Osteocyte (in vitro differentiated cells): ENCODE measurements at places on chromosomes 1 and 21.
A peak's percentile ranks its signal among the peaks of the same experiment; 100 is the strongest.

DNA sequence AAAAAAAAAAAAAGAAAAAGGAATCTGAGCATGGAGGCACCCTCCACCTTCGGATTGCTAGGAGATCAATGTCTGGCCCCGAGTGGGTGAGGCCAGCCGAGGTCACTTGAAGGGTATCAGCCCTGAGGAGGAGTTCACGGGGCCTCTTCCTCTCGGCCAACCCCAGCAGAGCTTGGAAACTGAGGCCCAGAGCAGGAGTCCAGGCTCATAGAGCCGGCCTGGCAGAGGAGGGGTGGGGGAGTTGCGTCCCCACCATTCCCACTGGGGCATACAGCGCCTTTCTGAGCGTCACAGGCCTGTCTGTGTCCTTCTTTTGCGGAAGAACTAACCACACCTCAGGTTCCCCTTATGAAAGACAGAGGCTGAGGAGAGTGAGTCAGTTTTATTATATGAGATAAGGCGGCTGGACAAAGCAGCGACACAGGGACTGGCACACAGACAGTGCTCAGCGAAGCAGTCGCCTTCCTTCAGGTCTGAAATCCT lies 17.1 kb upstream of the EPHA2 start:
- DNase-seq, result no peak

GRCh38 chr1:17214876-17215544 lies 10.1 kb downstream of the PADI1 start:
- DNase-seq, result no peak

- DNase-seq, result no peak
Observed at GRCh38 chr1:204181116-204181515, 15.0 kb upstream of the REN start.

DNA sequence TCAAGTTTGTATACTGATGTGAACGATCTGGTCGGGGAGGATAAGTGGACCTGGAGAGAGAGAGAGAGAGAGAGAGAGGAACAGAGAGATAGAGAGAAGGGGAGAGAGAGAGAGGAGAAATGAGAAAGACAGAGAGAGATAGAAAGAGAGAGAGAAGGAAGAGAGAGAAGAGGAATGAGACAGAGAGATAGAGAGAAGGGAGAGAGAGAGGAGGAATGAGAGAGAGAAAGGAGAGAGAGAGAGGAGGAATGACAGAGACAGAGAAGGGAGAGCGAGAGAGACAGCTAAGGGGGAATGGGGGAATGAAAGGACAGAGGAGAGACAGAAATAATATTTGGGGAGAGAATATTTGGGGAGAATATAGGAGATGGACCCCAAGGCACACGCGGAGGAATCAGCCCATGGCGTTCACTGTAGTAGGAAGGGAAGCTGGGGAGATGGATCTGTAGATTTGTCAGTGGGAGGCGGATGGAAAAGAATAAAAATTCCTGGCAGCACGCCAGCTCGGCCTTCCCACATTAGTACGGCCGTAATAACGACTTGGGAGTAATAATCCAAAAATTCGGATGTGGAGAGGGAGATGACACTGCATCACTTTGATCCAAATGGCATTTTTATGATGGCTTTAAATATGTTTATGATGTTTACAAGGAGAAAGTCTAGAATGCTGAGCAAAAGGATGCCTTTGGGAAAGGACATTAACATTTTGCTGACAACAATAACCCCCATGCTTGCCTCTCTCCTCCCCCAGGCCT lies 159.8 kb upstream of the KCNJ6 start:
- DNase-seq, result no peak

GRCh38 chr1:212491454-212491853 lies 58.7 kb downstream of the NENF start:
- DNase-seq, result no peak

- no peak for DNase-seq
Observed at GRCh38 chr1:219128957-219129356, 44.7 kb upstream of the LYPLAL1 start.

DNA sequence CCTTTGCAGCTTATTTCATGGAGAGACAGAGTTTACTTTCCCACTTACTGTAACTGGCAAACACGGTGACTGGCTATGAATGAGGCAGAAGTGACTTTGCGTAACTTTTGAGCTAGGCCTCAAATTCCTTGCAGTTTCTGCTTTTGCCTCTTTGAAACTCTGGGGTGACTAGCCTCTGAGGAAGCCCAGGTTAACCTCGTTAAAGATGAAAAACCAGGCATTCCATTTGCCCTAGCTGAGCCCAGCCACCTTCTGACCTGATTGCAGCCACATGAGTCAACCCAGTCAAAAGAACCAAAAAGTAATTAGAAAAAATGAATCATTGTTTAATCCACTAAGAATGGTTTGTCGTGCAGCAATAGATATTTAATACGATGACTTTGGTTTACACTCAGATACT lies 20.4 kb downstream of the PRMT6 start:
- DNase-seq, result no peak

- no peak for DNase-seq
Observed at GRCh38 chr1:109198043-109198695, 15.5 kb upstream of the SARS1 start.

DNA sequence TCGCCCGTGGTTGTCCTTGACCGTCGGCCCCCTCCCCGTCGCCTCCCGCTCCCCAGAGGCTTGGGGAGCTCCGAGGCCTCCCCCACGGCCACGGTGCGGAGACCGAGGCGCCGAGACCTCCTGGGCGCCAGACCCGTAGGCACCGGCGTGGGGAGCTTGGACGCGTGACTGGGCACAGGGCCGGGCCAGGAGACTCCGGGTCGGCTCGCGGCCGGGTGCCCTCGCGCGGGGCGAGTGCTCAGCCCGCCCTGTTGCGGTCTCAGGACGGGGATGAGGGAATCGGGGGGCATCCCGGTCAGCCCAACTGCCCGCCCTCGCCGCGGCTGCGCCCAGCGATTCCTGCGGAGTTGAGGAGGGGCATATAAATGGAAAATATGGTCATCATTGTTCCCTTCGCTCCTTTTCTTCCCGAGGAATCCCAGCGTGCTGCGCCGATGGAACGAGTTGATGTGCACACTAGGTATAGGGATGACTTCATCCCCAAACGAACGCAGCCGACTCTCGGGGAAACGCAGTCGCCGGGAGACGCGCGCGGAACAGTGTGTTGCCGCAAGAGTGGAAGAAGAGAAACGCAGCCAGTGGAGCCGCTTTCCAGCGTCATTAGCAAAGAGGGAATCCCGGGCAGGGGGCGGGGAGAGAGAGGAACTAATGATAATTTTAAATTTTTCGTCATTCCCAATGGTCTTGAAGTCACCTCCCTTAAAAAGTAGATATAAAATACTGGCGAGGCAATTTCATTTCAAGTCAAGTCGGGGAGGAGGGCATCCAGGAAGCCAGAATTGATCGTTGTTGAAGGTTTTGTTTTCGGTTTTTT lies 747 bp upstream of the ENAH start:
- DNase-seq, result peak; percentile 88

DNA sequence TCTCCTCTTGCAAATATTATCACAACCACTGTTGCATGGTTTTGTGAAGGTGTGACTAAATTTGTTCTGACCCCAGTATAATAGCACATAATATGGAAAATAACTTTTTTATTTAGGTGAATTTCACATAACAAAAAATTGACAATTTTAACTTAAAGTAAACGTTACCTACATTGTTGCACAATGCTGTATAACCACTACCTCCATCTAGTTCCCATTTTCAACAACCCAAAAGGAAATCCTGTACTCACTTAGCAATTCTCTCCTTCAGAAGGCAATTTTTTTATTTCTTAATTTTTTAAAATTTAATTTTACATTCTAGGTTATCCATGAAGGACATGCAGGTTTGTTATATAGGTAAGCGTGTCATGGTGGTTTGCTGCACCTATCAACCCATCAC lies 95.2 kb downstream of the KCNJ6 start:
- DNase-seq, result no peak

- peak; percentile 64 for DNase-seq
Observed at GRCh38 chr1:29984166-29984861, 739.1 kb downstream of the MATN1 start.

GRCh38 chr1:29465755-29466154 lies 229.4 kb downstream of the PTPRU start:
- no peak for DNase-seq

DNA sequence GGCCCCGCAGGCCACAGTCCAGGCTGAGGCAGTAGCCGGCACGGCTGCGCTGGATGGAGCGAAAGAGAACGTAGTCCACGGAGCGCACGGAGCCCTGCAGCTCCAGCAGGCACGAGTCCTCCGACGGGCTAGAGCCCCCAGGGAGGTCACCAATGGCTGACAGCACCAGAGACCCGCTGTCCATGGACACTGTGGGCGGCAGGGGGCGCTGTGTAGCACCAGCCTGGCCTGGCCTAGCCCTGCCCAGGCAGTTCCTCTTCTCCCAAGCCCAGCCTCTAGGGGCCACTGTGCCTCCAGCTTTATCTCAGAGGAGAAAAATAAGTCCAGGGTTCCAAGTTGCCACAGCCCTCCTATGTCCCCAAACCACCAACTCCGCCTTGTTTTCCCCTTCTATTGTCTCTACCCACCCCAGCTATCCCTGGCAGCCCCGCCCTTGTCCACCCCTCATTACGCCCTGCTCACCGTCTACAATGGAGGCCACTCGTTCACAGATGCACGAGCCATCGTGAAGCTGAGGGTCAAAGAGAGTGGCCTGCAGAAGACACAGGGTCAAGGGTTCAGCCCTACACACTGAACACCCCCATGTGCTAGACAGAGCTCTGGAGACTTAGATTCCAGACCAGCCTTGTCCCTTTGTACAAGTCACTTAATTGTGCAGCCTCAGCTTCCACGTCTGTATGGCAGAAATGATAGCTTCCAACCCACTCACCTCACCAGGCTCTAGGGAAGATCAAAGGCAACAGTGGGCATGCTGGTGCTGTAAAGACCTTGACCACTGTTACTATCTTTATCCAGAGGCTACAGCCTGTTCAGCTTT lies 4.4 kb downstream of the ENTREP3 start:
- peak; percentile 98 for DNase-seq

GRCh38 chr21:46005081-46005480 lies 23.5 kb downstream of the COL6A1 start:
- DNase-seq, result peak; percentile 73

GRCh38 chr1:26626994-26627393 lies 68.8 kb upstream of the ARID1A start:
- no peak for DNase-seq

DNA sequence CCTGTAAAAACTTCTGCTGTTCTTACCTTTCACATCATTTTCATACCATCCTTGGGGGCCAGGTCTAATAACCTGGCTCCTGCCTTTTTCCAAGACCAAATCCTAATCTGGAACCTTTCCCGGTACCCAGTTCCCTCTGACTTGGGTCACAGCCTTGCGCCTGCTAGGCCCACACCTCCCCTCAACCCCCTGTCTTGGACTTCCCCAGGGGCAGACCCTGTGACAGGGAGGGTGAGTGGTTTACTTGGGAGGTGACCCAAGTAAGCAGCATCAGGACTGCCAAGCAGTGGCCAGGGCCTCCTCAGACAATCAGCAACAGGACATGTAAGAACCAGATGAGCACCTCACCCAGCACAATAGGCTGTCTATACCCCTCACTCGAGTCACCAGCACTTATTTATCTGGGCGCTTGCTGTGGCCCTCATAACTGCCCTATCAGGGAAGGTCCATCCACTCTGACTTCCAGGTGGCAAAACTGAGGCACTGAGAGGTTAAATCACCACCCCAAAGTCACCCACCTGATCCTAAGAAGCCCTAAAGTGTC lies 124.7 kb downstream of the MATN1 start:
- peak; percentile 65 for DNase-seq

- no peak for DNase-seq
Observed at GRCh38 chr1:208198236-208198635, 45.9 kb downstream of the PLXNA2 start.

- DNase-seq, result no peak
Observed at GRCh38 chr1:235455097-235455496, 49.2 kb downstream of the B3GALNT2 start.

DNA sequence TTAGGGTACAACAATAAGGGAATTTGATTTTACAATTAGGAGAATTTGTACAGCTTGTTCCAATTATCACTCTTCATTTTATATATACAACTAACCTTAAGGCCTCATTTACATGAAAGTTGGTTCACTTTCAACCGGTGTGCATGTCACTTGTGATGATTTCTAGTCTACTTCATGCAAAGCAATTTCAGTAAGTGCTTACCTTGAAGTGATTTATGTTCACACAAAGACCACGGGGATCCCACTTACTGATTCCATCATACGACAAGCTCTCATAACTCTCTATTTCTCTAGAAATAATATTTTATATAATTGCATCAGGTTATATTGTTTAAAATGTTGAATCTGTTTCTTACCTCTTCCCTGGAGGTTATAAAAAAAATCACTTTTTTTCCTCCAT lies 100.3 kb upstream of the CHODL start:
- no peak for DNase-seq

GRCh38 chr1:156356875-156357534 lies 12.0 kb upstream of the RHBG start:
- no peak for DNase-seq

DNA sequence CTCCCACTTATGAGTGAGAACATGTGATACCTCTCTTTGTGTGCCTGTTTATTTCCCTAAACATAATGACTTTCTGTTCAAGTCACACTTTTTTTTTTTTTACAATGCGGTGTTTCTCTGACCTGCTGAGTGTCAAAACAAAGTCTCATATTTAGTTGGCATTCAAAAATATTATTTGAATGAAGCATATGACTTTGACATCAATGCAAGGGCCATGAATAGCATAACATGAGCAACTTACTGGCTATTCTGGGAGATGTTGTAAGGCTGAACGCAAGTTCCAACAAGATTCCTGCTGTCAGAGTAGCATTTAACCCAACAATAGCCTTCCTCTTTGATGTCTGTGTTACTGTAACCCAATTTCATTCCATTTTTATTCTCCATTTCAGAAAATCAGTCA lies 2.0 kb upstream of the KRTAP19-1 start:
- DNase-seq, result no peak

- DNase-seq, result no peak
Observed at GRCh38 chr1:56646611-56647010, 1.5 kb downstream of the PRKAA2 start.

DNA sequence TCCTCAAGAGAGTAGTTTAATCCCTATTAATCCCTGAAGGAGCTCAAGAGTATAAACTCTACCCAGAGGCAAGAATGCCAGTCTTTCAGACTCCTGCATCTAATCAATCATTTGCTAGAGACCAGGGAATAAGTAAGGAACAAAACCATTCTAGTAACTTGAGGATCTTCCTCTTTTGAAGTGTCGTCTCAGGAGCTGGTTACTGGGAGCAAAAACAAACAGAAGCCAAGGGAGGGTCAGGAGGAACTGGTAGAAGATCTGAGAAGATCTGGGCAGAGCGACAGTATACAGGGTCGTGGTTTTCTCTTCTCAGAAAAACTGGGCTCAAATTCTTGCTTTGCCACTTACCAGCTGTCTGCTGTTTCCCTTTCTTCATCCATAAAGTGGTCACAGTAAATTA lies 69.3 kb downstream of the RPS6KA1 start:
- DNase-seq, result no peak

DNA sequence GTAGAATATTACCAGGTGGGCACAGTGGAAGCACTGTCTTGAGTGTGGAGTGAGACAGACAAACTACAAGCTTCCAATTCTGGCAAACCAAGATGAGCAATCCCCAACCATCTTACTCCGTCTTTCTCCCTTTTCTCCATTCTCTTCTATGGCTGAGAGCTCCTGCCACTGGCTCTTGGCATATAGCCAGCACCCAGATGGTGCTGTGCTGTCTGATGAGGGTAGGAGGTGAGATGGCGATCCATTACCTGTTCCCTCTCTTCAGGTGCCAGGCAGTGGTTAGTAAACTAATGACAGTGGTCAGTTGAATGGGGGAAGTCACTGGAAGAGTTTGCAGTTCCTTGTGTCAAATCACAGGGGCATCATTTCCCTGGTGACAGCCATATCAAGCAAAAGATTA lies 108.4 kb downstream of the FNBP1L start:
- no peak for DNase-seq

GRCh38 chr1:37616330-37616729 lies 18.4 kb downstream of the RSPO1 start:
- no peak for DNase-seq
